ENCODE measurements at places on chromosomes 1 and 21.

GRCh38 chr1:220957233-220957605, 78.0 kb downstream of the HLX start:
- DNase-seq: no peak

GRCh38 chr1:204859861-204860267, 10.8 kb upstream of the NFASC start:
- no peak for DNase-seq

DNA sequence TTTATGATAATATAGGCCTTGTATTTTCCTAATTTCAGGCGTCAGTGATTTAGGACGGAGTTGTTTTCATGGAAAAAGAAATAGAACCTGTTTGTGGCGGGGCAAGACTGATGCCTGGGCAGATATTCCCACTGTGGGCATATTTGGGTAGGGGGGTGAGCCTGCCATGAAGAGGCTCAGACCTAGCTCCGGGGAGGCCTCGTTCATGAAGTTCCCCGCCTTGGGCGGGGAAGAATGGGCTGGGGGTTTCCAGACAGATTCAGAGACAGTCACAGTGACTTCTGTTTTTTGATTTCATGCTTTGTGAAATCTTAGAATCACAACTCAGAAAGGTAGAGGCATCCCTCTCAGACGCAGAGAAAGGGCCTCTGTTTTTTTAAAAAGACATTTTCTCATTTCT, 36.1 kb downstream of the RUNX3 start:
- no peak for DNase-seq

- no peak for DNase-seq
These were observed 35.7 kb upstream of the AGL start for GRCh38 chr1:99814373-99814900.

DNA sequence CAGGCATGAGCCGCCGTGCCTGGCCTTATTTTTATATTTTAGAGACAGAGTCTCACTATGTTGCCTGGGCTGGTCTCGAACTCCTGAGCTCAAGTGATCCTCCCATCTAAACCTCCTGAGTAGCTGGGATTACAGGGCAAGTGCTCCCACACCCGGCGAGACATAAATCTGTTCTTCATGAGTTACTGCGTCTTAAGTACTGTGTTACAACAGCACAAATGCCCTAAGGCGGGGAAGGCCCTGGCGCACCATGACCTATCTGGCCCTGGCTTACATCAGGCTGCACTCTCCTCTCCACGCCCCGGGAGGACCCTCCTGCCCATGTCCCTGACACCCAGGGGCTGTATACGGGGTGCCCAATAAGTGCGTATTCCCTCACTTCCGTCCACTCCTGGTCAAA, 4.3 kb downstream of the GPR153 start:
- no peak for DNase-seq

DNA sequence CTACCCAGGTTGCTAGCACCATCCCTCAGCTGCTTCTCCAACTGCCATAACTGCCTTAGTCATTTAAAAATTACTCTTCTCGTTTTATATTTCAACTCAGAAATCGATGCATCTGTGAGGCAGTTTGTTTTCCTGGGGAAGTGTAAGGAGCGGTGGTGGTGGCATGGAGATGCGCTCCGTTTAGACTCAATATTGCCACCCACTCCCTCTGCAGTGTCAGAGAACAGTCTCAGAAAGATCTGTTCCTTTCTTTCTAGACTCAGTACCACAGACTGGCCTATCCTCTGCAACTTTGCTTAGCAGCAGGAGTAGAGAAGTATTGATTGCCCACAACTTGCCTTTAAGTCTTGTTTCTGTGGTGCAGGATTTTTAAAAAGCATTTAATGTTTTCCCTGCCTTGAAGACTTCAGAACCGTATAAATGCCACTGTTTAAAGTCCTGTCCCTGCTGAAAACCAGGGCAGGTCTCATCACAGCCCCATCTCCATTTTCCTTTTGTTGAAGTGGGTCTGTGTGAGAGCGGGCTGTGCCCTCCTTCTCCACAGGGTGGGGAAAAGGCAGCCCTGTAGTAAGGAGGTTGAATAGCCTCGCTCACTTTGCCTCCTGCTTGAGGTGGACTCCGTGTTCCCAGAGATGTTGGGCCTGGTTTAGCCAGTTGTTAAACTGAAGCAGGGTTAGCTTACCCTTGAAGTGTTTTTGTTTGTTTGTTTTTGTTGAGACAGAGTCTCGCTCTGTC, 105.2 kb downstream of the NFIA start:
- no peak for DNase-seq

- no peak for DNase-seq
These were observed 110.0 kb downstream of the ADSS2 start for GRCh38 chr1:244341455-244342450.

DNA sequence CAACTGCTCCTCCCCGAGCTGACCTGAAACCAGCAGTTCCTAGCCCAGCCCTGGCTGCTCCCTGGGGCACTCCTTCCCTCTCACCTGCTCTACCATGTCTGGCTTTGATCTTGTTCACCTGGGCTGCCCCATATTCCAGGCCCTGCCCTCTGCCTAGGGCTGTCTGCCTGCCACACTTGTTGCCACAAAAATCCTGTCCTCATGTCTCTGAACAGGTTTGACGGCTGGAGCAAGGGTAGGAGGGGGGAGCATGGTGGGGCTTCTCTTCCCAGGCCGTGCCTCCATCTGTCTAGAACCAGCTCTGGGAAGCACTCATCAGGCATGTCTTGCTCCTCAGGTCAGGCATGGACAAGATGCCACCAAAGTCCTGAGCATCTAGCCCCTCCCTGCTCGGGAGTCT, 44.3 kb upstream of the WNT2B start:
- DNase-seq: no peak

DNA sequence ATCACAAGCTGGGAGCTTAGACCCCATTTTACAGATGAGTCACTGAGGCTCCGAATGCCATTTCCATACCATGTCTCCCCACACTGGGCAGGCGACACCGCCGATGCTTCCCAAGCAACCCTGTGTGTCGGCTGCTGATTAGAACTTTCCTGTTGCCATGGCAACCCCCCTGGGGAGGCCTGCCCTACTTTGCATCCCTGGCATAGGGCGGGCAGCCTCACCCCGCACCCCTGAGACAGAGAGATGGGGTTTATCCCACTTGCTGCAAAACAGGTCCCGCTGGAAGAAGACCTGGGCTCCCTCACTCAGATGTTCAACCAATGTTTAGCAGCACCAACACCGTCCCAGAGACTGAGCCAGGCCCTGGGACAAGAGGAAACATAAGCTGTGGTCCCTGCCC, 81.5 kb downstream of the CAMK2N1 start:
- no peak for DNase-seq

GRCh38 chr1:22362626-22363402, 88.8 kb upstream of the ZBTB40 start:
- no peak for DNase-seq

GRCh38 chr1:29410476-29410875, 174.2 kb downstream of the PTPRU start:
- no peak for DNase-seq

GRCh38 chr1:55679971-55680370, 464.8 kb upstream of the USP24 start:
- DNase-seq: no peak

GRCh38 chr1:161200421-161200991, 1.7 kb upstream of the ADAMTS4 start:
- no peak for DNase-seq

GRCh38 chr21:31897311-31897710, 24.5 kb downstream of the HUNK start:
- DNase-seq: no peak

GRCh38 chr1:24964811-24965570, 34.9 kb upstream of the RUNX3 start:
- no peak for DNase-seq

- DNase-seq: no peak
These were observed 35.8 kb upstream of the H6PD start for GRCh38 chr1:9198538-9199361.

GRCh38 chr1:209611771-209612570, 28.5 kb downstream of the CAMK1G start:
- no peak for DNase-seq

DNA sequence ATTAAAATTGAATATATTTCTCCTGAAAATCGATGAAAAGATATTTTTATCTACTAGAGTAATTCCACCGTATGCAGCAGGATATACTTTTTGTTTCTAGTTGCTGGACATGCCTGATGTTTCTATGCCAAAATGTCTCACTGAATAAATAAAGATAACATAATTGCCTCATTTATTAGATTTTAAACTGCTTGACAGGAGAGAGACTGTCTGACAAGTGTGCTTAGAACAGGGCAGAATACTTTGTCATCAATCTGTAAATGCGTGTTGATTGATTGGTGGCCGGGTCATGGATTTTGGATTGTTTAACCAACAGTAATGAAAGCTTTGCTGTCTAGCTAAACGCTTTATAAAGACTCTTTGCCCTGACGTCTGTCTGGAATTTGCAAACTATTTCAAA, 339.0 kb downstream of the CHRM3 start:
- DNase-seq: no peak

Data from Kasumi-1 (cell line).